ENCODE measurements at places on chromosomes 12 and 14. TPM values are rescaled to one million over a fixed set of nuclear protein-coding genes. Genes with fewer than 3 reads are reported as not detected.

TEX52 gene
- not detected for total RNA-seq

KRT3 gene
- total RNA-seq = not detected

DNA sequence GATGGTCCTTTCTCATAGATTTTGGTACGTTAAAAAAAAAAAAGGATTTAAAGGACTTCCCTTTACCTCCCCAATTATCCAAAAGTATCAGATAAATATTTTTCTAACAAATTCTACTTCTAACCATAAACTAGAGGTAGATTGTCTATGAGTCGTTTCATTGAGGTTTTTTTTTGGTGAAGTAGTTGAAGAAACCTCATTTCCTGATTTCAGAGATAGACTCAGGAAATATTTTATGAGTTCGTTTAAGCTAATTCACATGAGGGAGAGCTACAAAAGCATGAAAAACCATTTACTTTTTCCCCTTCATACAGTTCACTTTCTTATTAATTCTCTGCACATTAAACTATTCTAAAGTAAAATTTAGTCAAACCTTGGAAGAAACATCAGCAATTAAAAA, 112.5 kb downstream of the RALGAPA1 start:
- no peaks in the 10 kb centered on the region for H3K27me3 ChIP-seq
- H3K36me3 ChIP-seq = no peaks in the 10 kb centered on the region
- H3K27ac ChIP-seq = no peak overlapping the region
- no peak overlapping the region for H3K4me3 ChIP-seq
- DNase-seq = no peak

- H3K4me1 ChIP-seq = no peaks in the 10 kb centered on the region
- H3K27me3 ChIP-seq = no peaks in the 10 kb centered on the region
- no peak overlapping the region for H3K4me3 ChIP-seq
- peak; percentile 49 for DNase-seq
- no peak overlapping the region for H3K27ac ChIP-seq
- H3K36me3 ChIP-seq = no peaks in the 10 kb centered on the region
These were observed 68.4 kb upstream of the PPM1H start for GRCh38 chr12:63003223-63003819.

OAS3 gene
- total RNA-seq = 15.7 TPM

DNA sequence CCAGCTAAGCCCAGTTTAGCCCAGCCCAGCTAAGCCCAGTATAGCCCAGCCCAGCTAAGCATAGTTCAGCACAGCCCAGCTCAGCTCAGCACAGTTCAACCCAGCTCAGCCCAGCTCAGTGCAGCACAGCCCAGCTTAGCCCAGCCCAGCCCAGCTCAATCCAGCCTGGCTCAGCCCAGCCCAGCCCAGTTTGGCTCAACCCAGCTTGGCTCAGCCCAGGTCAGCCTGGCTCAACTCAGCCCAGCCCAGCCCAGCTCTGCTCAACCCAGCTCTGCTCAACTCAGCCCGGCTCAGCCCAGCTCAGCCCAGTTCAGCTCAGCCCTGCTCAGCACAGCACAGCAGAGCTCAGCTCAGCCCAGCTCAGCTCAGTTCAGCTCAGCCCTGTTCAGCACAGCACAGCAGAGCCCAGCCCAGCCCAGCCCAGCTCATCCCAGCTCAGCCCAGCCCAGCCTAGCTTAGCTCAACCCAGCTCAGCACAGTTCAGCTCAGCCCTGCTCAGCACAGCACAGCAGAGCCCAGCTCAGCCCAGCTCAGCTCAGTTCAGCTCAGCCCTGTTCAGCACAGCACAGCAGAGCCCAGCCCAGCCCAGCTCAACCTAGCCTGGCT, 330.9 kb downstream of the TMEM121 start:
- peak; percentile 62 for DNase-seq
- no peaks in the 10 kb centered on the region for H3K27me3 ChIP-seq
- no peak overlapping the region for H3K27ac ChIP-seq
- H3K4me3 ChIP-seq = no peak overlapping the region
- H3K36me3 ChIP-seq = no peaks in the 10 kb centered on the region
- H3K4me1 ChIP-seq = no peaks in the 10 kb centered on the region

- peaks cover 21% of the 10 kb centered on the region for H3K36me3 ChIP-seq
- H3K4me1 ChIP-seq = no peaks in the 10 kb centered on the region
- H3K4me3 ChIP-seq = no peak overlapping the region
- H3K27me3 ChIP-seq = no peaks in the 10 kb centered on the region
These were observed 8.1 kb downstream of the ATP6V0A2 start for GRCh38 chr12:123720141-123720814.

CLEC4D gene
- total RNA-seq = not detected

SRRM4 gene
- total RNA-seq = not detected

DNA sequence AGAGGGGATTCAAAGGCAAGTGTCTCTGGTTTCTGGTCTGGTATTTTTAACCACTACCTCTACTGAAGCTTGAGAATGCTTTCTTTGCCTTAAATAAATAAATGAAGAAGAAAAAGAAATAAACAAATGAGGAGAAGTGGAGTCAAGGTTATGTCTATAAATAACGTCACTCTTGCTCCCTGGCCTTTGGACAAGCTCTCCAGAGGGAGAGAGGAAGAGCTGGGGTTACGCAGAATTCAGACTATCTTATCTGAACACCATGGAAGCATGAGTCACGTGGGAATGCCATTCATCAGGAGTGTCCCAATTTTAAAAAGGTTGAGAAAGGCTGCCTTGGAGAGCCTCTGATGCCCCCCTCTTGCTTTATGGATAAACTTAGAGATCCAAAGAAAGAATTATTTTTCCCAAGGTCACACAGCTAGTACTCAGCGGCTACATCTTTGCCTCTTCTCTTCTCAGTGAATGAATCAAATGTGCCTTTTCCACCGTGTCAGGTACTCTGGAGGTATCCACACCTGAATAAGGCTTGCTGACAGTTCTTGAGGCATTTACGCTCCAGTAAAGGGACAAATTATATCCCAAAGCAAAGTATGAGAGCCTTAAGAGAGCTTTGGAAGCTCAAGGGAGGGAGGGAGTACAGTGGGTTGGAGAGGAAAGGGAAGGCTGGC, 12.9 kb upstream of the MSI1 start:
- no peak overlapping the region for H3K4me3 ChIP-seq
- H3K4me1 ChIP-seq = no peaks in the 10 kb centered on the region
- no peak overlapping the region for H3K27ac ChIP-seq
- DNase-seq = no peak
- H3K36me3 ChIP-seq = no peaks in the 10 kb centered on the region

PMEL gene
- total RNA-seq = 45.1 TPM

DNA sequence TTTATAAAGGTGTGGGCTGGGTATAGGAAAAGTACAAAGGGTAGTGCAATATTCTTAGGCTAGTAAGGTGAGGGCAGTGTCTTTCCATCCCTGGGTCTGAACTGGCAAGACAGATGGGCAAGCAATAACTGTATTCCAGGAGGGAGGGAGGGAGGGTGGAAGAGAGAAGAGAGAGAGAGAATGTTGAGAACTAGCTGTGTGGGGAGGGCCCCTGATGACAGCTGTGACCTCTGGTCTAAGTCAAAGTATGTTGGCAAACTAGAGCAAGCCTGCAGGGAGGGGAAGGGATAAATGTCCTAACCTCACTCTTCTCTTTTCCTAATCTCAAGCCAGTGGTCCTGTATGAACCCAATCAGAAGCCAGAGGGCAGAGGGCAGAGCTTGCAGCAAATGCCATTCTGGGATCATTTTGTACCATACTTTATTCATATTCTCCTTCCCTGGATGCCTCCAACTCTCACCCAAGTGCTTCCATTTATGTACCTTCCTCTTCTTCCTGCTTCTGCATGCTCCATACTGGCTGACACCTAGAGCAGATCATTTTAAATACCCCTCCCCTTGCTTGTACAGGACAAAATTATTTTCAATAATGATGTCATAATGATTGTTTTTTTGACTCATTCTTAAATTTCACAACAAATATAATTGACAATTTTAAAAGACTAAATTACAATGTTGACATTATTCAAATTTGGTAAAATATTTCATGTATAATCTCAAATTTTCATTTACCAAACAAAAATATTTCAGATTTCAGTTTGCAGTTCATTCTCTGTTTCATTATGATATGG, 75.9 kb downstream of the AKAP6 start:
- no peak overlapping the region for H3K4me3 ChIP-seq
- no peaks in the 10 kb centered on the region for H3K4me1 ChIP-seq
- no peaks in the 10 kb centered on the region for H3K27me3 ChIP-seq
- no peak for DNase-seq

GRCh38 chr14:104132981-104133380, 5.4 kb upstream of the KIF26A start:
- H3K4me3 ChIP-seq = no peak overlapping the region
- H3K27ac ChIP-seq = no peak overlapping the region
- peak; percentile 24 for DNase-seq

Measured in upper lobe of left lung (tissue), 6 donors.